ENCODE measurements at places on chromosomes 12 and 14.

DNA sequence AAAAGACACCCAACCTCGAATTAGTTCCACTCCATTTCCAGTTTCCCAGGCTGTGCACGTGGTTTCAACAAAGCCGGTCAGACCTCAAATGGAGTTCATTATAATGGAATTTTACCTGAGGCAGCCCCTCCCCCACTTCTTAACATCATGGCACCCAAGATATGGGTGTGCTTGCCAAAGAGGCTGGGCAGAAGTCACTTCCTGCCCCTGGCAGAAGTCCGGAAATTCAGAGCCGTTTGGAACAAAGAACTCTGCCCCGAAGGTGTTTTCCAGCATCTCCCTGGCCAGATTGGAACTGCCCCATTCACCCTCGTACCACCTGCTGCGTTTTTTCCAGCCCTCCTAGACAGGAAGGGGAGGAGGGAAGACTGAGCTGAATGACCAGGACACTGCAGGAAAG lies 8.2 kb downstream of the VDR start:
- DNase-seq, result no peak

- no peak for DNase-seq
Observed at GRCh38 chr12:41023836-41024235, 164.3 kb upstream of the PDZRN4 start.

DNA sequence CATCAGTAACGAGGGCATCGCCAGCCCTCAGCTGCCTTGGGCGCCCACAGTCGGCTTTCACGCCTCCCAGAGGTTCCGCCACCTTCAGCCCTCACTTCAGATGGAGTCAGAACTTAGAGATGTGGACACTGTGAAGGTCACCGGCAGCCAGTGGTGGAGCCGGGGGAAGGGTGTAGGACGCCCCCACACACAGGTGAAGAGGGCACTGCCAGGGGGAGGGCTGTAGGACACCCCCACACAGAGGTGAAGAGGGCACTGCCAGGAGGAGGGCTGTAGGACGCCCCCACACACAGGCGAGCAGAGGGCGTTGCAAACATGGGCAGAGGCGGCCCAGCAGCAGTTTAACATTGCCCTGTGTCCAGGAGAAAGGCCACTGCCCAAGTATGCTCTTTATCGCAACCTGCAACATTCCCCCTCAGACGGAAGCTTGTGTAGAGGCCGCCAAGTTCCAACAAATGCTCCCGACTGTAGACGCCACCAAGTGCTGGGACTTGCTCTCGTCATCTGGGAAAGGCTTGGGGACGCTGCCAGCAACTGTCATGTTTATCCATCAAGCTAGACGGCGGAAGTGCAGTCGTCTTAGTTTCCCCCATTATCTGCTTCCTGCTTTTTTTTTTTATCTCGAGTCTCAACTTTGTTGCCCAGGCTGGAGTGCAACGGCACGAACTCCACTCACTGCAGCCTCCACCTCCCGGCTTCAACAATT lies 4.9 kb upstream of the ANKLE2 start:
- no peak for DNase-seq

DNA sequence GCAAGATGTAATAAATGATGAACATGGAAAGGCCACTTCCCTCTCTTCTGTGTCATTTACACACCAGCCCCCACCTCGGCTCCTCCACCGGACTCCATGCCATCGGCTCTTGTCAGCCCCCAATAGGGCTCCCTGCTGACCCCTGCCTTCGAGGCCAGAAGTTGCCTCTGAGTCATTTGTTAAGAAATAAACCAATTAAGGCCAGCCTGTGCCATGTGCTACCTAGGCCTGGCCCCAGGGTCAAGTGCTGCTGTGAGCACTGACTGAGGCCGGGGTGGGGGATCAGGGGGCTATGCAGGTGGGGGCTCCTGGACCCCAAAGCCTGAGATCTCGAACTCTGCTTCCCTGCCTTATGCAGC lies 53.2 kb downstream of the TESC start:
- DNase-seq, result no peak

- DNase-seq, result no peak
Observed at GRCh38 chr12:112537710-112538396, 119.1 kb downstream of the PTPN11 start.

- DNase-seq, result no peak
Observed at GRCh38 chr12:51976376-51977160, 25.1 kb downstream of the ACVR1B start.

DNA sequence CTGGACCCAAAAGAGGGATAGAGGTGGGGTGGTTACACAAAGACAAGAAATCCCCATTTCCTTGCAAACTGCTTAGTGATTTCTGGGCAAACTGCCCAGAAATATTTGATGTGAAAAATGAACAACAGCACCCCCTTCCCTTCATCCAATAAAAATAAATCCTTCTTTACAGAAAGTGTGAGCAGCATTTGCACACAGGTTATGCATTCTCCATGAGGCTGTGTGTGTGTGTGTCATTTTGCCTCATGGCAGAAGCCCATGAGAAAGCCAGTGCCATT lies 17.2 kb upstream of the NRXN3 start:
- DNase-seq, result no peak

GRCh38 chr12:124162151-124163110 lies 132.5 kb upstream of the RFLNA start:
- DNase-seq, result no peak

DNA sequence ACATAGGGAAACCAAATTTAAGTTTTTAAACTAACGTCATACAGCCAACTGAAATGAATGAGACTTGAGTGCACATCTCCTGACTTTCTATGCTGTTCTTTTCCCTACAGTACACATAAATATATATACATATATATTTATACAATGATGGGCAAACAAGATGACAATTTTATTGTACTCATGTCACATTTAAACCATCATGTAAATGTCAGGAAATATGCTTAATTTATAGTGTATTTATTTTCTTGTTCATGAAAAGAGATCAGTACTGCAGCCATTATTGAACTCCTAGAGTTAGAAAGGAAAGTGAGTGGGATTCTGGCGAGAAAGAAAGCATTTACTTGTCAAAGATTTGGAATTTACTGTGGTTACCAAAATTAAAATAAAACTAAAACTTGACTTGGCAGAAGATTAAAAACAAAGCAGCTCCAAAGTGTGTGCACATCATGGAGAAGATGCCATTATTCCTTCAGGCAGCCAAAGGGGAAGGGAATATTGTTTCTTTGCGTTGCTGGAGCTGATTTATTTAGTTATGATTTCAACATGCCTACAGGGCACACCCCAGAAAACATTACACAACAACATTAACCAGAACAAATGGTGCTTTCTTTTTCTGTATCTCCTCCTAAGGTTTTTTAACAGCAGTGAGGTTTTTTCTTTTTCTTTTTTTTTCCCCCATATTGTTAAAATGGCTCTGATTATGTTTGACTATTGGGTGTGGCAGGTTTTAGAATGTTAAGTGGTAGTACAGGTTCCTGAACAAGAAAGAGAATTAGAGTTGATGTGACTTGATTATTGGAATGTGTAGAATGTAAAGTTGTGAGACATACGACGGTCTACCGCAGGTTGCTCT lies 144.6 kb downstream of the RAD51B start:
- DNase-seq, result no peak

DNA sequence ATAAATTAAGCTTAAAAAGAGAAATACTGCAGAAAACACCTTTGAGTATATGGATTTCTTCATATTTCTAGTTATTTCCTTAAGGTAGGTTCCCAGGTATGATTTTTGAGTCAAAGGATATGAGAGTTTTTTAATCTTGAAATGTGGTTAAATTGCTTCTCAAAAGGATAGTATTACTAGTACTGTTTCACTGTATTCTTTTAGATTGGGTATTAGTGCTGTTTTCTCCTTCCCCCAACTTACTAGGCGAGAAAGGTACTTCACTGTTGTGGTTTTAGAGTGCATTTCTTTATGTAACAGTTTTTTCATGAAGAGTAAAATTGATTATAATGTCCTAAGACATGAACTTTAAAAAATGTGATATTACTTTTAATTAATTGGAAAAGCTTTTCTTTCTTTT lies 13.5 kb downstream of the FRS2 start:
- DNase-seq, result no peak

DNA sequence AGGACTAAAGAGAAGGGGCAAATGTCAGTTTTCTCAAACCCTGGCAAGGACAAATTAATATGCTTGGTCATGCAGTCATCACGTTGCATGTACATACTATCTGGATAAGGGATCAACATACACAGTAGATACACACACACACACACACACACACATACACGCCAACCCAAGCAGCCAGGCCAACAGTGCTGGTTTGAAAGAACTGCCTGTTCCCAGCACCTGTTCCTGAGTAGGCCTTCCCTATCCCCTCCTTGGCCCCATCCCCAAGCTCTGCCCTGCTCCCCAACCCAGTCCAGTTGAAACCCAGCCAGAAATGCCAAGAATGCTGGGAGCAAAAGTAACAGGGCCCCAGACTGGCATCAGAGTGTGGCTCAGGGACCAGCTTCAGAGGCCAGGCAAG lies 4.4 kb downstream of the ITGA7 start:
- no peak for DNase-seq

DNA sequence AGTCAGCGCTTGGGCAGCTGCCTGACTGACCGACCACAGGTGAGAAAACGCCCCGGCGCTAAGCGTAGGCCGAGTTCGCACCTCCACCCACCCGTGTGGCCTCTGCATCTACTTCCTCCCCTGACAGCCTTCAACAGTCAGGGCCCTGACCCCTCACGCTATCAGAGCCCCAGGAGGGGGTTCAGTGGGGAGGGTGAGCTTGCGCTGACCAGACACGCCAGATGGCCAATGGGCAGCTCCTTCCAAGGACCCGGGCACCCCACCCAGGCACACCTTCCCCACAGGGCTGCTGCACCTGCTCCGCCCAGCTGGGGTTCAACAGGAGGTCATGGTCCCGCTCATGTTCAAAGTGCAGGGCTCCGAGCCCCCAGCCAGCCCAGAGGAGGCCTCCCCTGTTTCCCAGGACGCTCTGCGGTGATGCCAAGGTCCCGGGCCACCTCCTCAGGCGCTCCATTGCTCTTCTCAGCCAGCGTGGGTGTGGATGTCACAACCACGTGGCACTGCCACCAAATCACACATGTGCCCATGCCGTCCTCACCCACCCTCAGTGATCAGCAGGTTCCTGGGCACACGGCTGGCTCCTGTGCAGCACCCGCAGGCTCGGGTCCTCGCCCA lies 48.7 kb upstream of the BCL11B start:
- no peak for DNase-seq

DNA sequence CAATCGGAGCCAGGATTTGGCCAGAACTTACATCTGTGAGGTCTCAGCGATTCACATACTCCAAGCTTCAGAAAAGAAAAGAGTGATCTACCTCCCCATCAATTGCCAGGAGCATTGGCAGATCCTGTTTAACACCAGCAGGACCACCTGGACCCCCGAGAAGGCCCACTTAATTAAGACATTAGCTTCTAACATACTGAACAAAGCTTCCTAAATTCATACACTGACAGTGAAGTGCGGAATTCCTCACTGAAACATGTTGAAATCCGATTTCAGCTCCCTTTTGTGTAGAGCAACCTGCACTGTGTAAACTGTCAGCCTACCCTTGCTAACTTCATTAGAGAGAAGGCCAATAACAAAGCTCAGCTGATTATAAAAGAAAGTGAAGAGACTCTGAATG lies 274.0 kb downstream of the NOVA1 start:
- DNase-seq, result no peak

DNA sequence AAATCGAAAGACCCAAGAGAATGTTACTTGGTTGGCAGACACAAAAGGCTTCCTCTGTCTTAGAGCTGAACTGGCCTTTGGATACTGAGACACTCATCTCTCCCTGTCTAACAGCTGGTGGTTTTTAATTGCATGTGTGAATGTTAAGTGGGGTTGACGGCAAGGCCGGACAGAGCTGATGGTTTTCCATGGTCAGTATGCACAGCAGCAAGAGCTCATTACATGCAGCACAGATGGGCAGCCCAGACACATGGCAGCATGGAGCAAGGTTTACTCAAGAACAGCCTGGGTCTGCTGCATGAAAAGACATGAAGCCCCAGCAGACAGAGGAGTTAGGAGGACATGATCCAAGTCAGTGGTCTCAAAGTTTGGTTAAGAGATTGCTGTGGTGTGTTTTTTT lies 27.8 kb upstream of the CACNA2D4 start:
- DNase-seq, result no peak

DNA sequence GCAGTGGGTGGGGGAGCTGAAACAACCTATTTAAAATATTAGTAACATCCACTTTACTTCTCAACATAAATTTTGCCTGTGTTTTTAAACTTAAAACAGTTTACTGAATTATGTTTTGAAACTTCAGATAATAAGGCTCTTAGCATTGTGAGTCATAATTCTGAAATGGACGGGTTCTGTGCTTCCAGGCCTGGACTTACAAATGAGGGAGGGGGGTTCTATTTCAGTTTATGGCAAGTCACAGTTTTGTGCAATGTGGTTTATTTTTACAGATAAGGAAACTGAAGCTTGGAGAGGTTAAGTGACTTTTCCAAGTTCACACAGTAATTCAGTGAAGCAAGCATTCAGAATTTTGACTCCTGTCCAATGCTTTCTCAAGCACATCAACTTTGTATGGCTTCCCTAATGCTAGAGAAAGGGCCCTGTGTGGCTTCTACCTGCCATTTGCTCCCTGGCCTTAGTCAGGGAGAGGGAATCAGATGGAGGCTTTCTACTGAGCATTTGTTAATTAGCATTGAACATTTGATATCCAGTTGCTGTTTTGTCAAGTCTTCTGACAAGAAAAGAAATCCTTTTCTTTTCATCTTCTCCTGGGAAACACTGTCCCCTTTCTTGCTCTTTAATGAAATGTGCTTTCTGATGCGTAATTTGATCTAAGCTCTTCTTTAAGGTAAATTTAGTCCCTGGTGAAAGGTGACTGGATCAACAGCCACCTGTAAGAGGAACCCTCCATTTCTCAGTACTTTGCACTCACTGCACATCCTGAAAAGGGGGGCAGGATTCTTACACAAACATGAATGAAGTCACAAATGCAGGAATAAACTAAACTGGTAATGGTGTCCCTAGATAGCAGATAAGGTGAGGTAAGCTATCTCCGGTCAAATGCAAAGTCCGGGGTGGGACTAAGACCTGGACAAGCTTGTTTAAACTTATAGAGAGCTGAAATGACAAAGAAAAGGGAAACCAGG lies 2.5 kb upstream of the SALL2 start:
- DNase-seq, result no peak

- DNase-seq, result no peak
Observed at GRCh38 chr12:123762715-123763052, 583 bp downstream of the DNAH10 start.

GRCh38 chr12:89309815-89310214 lies 42.5 kb downstream of the DUSP6 start:
- DNase-seq, result no peak

DNA sequence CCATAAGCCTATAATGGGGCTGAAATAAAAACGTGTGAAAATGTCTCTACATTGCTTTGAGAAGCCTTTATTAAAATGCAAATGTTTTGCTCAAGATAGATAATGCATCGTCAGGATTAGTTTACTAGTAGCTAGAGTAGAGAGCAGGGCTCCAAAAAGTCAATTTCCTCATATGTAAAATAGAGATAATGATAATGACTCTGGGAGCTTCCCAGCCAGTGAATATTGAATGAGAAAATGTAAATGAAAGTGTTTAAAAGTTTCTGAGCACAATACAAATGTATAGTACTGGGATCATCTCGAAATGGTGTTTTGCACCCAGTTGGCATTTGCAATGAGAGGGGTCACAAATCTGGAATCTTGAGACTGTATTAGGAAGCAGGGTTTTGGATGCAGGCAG lies 135.3 kb downstream of the OTOGL start:
- DNase-seq, result no peak

- no peak for DNase-seq
Observed at GRCh38 chr12:47709671-47710070, 3.8 kb upstream of the RPAP3 start.

Measured in activated CD8-positive, alpha-beta memory T cell treated with anti-CD3 and anti-CD28 coated beads, Interleukin-2, amount 10 ng/mL, durations not matched to agents 7 days and 5 days (primary cell).